Stimulated activated CD8-positive, alpha-beta memory T cell treated with anti-CD3 and anti-CD28 coated beads, Interleukin-4, amount 100 ng/mL, for 48 hours (primary cell): ENCODE measurements at places on chromosomes 4 and X.
A peak's percentile ranks its signal among the peaks of the same experiment; 100 is the strongest.

- peak; percentile 88 for DNase-seq
These were observed 3.4 kb downstream of the RHOH start for GRCh38 chr4:40199999-40200874.

DNA sequence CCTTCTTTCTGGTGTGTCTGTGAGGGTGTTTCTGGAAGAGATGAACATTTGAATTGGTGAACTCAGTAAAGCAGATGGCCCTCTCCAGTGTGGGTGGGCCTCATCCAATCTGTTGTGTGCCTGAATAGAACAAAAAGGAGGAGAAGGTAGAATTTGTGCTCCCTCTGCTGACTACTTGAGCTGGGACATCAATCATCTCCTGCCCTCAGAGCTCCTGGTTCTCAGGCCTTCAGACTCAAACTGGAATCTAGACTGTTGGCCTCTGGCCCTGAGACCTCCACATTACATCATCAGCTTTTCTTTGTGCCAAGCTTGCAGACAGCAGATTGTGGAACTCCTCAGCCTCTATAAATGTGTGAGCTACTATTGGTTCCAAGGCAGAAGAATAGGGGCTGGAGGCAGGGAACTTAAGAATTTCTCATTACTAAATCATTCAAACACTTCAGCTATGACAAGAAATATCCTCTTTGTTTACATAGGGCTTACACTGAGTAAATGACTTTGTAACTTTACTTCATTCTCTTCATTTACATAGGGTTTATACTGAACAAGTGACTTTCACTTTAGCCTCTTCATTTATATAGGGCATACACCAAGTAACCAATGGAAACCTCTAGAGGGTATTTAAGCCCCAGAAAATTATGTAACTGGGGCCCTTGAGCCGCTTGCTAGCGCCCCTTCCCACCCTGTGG, 86.9 kb upstream of the NWD2 start:
- DNase-seq, result no peak

GRCh38 chr4:91961504-91961903, 342.3 kb upstream of the GRID2 start:
- no peak for DNase-seq

DNA sequence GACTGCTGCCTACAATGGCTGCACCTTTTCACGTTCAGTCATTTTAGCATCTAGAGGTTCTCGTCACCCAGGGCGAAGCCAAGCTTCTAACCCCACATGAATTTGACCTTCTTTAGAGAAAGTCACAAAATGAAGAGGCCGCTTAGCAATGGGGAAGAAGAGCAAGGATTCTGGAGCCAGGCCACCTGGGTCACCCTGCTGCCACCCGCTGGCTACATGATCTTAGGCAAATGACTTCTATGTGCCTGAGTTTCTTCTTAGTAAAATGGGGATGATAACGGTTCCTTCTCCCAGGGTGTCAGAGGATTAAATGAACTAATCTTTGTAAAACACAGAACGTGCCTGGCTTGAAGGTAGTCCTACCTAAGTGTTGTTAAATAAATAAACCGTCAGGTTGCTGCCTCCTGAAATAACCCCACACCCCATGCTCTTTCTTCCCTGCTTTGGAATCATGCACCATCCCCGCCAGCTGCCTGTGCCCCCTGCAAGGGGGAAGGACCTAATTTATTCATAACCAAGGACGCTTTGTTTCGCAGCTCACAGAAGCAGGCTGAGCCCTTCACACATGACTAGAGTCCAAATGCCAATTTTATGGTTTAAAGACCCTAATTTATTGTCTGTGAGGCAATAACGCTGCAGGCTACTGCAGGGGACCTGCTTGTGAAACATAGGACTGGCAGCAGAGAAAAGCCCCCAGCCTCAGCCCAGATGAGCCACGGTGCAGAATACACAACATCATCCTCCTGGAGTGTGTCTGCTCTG, 28.6 kb upstream of the NSG1 start:
- DNase-seq, result no peak

DNA sequence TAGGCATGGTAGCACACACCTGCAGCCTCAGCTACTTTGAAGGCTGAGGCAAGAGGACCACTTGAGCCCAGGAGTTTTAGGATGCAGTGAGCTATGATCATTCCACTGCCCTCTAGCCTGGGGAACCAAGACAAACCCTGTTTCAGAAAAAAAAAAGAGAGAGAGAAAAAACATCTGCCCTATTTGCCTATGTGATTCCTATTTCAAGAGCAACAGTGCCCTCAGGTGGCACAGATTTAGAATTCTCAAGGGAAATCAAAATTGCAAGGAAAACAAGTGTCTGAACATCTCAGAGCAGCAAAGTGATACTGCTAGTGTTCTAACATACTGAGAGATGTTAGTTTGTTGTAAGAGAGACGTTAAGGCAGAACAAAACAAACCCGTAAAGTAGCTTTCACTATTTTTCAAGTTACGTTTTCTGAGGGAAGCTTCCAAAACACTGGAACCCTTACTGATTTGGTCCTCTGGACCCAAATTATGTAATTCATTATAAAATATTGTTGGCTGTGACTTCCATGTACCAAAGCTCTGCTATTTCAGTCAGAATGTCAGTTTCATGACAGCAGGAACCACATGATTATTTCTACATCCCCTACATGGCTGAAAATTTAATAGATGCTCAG, 7.9 kb downstream of the BDH2 start:
- no peak for DNase-seq

DNA sequence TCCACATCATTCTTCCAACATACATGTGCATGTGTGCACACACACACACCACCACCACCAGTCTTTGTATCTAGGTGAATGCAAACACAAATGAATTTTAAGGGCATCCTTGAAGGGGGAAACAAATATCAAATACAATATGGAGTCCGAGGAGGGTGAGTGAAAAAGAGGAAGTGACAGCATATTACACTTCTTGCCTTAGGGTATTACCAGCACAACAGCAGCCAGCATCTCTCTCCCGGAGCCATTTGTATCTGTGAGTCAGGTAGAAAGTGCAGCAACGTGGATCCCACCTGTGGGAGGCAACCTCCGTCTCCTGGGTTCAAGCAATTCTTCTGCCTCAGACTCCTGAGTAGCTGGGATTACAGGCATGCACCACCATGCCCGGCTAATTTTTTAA, 483.2 kb downstream of the SMARCA1 start:
- no peak for DNase-seq

GRCh38 chr4:184653650-184654049, 4.1 kb downstream of the PRIMPOL start:
- no peak for DNase-seq

DNA sequence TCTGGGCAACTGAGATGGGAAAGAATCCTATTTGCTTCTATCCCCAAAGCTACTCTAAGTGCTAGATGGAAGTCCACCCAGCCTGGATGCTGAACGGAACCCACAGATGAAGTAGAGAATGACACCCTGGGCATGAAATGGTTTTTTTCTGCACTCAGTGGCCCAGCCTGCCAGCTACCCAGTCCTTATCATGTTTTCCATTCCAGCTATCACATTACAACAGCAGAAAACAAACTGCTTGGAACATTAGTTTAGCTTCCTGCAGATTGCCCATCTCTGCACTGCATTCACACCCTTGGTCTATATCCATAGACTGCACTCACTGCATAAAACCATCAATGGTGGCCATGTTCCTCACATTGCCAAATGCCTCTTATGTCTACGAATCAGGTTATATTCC, 79.1 kb downstream of the NYX start:
- DNase-seq, result no peak

DNA sequence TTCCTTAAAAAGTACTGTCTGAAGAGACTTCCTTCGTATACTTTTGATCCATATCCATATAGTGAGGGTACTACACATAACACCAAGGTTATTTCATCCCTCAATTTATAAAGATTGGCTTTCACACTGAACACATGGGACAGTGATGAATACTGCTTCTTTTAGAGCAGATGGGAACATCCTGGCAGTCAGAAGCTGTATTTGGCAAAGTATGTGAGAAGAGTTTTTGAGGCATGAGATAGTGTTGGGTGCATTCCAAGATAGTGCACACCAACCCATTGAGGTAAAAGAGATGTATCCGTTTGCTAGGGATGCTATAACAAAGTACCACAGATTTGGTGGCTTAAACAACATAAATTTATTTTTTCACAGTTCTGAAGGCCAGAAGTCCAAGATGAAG, 141.1 kb downstream of the MOSPD2 start:
- DNase-seq, result no peak

- DNase-seq, result no peak
These were observed 77.6 kb downstream of the FBXL5 start for GRCh38 chr4:15577508-15577907.

- no peak for DNase-seq
These were observed 8.7 kb upstream of the PPP3CA start for GRCh38 chr4:101355767-101356702.

DNA sequence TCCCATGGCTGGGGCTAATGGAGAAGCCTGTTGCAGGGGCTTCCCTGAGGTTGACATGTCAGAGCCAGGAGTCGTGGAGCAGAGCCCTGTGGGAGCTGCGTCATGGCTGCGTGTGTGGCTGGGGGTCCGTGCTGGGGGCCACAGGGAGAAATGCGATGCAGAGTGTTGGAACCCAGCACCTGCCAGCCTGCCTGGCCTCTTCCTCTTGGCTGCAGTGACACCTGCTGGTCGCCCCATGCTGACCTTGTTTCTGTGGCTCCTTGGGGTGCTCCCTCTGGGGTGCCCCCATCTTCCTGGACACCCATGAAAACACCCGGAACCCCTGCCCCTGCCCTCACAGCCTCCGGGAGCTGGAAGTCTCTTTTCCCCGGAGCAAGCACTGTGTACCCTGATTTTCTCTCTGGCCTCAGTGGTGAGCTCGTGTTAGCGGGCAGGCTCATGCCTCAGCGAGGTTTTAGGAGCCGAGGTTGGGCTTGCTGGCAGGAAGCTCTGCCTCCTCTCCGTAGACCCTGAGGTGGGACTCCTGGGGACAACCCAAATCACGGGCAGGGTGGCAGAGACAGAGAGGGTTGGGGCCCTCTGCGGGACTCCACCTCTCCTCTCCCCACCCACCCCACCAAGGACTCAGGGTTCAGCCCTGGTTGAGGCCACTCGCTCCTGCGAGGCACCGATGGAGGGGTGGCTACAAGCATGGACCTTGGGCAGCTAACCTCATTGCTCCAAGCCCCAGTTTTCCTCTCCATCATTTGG, 103.7 kb downstream of the SORCS2 start:
- peak; percentile 39 for DNase-seq

DNA sequence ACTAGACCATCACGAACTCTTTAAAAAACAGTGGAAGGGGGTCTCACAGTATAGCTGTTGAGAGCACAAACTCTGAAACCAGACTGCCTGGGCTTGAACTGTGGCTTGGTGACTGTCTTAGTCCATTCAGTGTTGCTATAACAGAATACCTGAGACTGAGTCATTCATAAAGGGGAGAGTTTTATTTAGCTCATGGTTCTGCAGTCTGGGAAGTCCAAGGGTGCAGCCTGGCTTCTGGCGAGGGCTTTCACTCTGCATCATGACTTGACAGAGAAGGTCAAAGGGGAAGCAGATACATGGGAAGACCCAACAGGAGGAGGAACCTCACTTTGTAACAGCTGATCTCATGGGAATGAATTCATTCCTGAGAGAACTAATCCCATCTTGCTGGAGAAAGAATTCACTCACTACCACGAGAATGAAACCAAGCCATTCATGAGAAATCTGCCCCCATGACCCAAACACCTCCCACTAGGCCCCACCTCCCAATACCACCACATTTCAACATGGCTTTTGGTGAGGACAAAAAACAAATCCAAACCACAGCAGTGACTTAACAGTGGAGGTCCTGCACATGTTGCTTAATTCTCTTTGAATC, 116.7 kb upstream of the STOX2 start:
- no peak for DNase-seq

- no peak for DNase-seq
These were observed 6.0 kb downstream of the FBXW7 start for GRCh38 chr4:152529880-152530279.

- no peak for DNase-seq
These were observed 18.7 kb downstream of the FLNA start for GRCh38 chrX:154355776-154356140.

DNA sequence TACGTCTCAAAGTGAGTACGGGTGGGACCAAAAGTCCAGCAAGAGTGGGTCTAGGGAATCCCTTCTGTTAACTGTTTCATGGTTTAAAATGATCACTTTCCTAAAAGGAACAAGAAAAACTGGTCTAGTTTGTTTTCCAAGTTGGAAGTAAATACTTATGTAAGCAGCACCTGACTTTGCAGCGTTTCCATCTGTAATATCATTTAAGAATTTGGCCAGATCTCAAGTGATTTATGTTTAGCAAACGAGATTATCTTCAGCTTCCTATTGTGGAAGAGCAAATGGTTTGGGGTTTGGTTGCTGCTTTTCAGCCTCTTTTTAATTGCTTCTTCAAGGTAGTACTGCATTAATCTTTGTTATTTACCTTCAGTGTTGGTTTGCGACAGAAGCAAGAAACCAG, 50.4 kb downstream of the FHIP1A start:
- no peak for DNase-seq

DNA sequence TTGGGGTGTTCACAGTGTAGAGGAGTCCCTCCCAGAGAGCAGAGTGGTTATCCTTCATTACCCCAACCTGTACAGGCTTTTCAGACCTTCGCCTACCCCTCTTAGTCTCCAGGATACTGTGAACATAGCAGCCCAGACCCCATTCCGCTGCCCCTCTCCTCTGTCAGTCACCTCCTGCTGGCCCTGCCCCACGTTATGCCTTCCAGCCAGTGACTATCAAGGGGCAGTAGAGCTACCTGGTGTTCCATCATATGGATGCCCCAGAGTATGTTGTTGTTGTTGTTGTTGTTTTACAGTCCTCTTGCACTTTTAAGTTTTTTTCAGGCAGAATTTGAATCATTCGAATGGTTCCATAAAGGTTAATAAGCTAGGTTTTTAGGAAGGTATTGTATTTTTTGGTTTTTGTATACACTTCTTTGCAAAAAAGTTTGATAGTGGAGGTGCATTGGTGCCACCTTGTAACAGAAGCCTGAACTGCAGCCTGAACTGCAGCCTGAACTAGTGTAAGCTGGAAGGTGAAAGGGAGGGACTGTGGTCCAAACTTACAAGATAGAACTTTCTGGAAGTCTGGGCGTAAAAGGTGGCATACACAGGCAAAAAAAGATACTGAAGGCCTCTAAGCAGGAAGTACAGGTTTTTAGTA, 101.4 kb upstream of the RAB40AL start:
- DNase-seq, result no peak

DNA sequence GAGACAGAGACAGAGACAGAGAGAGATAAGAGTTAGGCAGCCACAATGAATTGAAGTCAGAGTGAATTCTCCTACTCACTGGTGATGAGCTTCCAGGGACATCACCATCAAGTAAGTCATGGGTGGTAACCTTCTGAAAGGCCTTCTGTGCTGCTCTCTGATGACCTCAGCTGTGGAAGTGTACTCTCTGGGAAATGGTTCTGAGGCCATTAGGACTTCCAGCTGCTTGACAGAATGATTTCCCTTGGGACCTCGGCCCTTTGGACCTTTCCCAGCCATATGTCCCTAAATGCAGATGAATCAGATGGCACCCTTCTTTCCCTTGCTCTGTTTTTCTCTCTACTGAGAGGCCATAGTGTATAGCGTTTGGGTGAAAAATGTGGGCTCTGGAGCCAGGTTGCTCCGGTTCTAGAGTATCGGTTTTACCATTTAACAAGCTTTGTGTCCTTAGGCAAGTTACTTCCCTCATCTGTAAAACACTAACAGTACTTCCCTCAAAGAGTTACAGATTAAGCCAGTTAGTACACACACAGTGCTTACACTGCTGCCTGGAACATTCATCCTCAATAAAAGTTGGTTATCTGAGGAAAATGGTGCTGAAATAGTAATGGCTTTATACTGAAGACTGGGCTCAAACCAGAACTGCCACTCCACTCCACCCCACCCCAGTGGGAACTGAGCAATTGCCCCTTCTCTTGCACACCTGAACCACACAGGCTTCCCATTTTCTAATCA, 7.6 kb downstream of the SEPTIN11 start:
- DNase-seq, result no peak

- no peak for DNase-seq
These were observed 118.0 kb upstream of the WDFY3 start for GRCh38 chr4:85084371-85085094.
